Activated T-helper 1 cell treated with anti-CD3 and anti-CD28 coated beads, Interleukin-2, amount 50 U/mL, for 16 hours (primary cell): ENCODE measurements at places on chromosomes 1 and 21.
A peak's percentile ranks its signal among the peaks of the same experiment; 100 is the strongest.

DNA sequence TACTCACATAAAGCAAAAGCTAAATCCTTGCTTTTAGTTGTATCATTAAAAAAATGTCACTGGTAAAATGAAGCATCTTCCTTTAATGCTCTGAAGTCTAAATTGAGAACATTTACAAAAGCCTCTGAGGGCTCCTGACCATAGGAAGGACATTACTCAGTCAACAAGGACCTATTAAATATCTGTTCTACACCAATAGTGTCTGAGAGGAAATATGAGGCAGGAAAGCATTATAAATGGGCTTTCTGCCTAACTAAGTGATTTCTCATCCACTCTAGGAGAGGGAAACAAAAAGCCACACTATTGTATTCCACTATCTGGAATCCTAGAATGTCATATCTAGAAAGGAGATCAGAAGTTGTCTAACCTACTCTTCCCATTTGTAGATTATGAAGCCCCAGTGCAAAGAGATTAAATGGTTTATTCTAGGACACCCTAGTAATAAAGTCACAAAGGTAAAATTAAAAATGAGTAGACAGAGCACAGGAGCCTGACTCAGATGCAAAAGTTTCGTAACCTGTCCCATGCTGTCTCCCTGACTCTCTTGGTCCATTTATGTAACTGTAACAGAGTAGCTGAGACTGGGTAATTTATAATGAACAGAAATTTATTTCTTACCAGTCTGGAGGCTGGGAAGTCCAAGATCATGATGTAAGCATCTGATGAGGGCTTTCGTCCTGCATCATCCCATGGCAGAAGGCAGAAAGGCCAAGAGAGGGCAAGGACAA lies 17.6 kb downstream of the RGS1 start:
- DNase-seq, result no peak

GRCh38 chr1:218869276-218869675 lies 304.4 kb upstream of the LYPLAL1 start:
- no peak for DNase-seq

- no peak for DNase-seq
Observed at GRCh38 chr1:224266915-224267856, 62.8 kb downstream of the NVL start.

DNA sequence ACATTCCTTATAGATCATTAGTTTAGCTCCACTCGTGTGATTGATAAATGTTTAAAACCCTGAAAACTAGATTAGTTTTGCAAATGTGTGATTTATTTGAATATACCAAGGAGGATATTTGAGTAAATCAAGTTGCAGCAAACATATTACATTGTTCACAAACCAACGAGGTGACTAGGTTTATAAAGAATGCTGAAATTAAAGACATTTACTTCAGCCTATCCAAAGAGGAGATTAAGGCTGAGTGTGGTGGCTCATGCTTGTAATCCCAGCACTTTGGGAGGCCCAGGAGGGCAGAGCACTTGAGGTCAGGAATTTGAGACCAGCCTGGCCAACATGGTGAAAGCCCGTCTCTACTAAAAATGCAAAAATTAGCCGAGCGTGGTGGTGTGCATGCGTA lies 34.1 kb downstream of the VTCN1 start:
- no peak for DNase-seq

GRCh38 chr1:193700710-193701355 lies 514.4 kb upstream of the B3GALT2 start:
- DNase-seq, result no peak

DNA sequence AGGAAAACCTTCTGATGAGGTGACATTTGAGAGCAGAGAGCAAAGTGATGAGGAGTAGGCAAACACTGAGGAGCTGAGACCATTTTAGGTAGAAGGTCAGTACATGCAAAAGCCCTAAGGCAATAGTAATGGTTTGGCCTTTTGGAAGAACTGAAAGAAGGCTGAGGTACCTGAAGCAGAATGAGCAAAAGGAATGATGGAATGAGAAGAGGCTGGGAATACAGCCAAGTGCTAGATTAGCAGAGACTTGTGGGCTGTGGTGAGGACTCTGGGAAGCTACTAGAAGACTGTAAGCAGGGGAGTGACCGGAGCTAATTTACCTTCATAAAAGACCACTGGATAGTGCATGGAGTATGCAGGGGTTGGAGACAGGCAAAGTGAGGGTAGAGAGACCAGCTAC lies 77.9 kb downstream of the GFI1 start:
- DNase-seq, result no peak

DNA sequence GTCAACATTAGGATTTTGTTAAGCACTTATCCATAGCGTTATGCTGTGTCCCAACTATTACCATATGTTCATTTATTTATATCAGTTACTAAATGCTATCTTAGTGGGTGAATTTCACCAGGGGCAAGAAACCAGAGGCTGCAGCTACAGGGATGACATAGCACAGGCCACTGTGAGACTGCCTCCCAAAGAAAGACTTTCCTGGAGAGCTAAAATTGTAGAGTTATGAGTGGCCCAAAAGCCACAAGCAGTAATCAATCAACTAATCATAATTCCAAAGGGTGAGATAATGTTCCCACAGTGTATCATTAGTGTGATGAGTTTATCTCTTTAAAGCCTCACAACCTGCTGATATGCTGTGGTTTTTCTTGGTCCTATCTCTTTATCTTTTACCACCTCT lies 3.8 kb upstream of the TGFB2 start:
- DNase-seq, result no peak

- no peak for DNase-seq
Observed at GRCh38 chr1:110856410-110856809, 16.5 kb upstream of the CD53 start.

DNA sequence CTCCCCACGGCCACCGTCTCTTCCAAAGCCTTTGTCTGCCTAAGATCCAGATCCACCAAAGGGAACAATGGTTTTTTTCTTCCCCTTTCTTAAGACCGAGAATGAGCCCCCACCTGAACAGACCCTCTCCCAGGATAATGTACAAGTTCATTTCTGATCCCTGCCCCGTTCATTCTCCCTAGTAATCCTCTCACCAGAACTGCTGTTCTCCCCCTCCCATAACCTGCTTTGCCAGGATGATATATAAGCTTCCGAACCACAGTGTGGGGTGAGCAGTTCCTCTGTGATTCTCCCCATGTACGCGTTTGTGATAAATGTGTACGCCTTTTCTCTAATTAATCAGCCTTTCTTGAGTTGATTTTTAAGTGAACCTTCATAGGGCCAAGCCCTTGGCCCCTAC lies 4.9 kb downstream of the RD3 start:
- no peak for DNase-seq

GRCh38 chr1:68751723-68752122 lies 254.8 kb upstream of the DEPDC1 start:
- DNase-seq, result no peak

GRCh38 chr1:77371396-77371795 lies 89.6 kb downstream of the AK5 start:
- no peak for DNase-seq

DNA sequence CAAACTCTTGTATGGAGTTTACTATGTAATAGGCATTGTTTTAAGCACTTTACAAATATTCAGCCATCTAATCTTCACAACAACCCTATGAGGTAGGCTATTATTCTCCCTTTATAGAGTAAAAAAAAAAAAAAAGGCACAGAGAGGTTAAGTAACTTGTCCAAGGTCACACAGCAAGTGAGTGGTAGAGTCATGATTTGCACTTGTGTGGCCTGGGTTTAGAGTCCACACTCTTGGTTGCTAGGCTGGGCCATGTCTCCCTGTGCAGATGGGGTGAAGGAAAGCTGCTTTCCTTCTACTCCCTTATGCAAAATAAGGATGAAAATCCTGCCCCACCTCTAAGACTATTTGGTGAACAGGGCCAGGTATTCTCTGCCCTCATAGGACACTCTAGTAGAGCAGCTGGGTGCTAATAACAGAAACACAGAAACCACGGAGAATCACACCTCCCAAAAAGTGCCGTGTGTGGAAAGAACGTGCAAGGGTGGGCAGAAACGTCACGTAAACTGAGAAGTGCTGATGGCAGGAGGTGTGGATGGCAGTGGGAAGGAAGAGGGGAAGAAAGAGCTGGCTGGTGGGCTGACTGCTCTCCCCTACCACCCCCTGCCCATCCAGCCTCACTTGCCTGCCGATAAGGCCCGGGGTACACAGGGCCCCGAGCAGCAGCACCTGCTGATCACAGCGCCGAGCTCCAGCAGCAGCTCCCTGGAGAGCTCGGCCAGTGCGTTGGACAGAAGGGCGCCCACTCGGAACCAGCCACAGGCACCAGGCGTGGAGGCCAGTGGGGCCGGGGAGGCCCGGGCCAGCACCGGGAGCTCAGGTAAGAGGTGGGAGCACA lies 28.3 kb upstream of the VPS13D start:
- no peak for DNase-seq

- peak; percentile 73 for DNase-seq
Observed at GRCh38 chr1:40668769-40669525, 3.5 kb upstream of the RIMS3 start.

- no peak for DNase-seq
Observed at GRCh38 chr1:214280386-214281020, 456 bp upstream of the SMYD2 start.

GRCh38 chr1:224922404-224923164 lies 6.9 kb upstream of the DNAH14 start:
- DNase-seq, result no peak

GRCh38 chr1:63248216-63248615 lies 74.2 kb upstream of the FOXD3 start:
- no peak for DNase-seq

GRCh38 chr1:30904962-30905335 lies 3.6 kb downstream of the SDC3 start:
- no peak for DNase-seq

- DNase-seq, result no peak
Observed at GRCh38 chr1:221069178-221069903, 190.1 kb downstream of the HLX start.

GRCh38 chr1:26320896-26321295 lies 3.1 kb downstream of the CD52 start:
- no peak for DNase-seq

- DNase-seq, result no peak
Observed at GRCh38 chr1:8586438-8586837, 231.0 kb downstream of the RERE start.

- no peak for DNase-seq
Observed at GRCh38 chr1:200128944-200129879, 101.7 kb downstream of the NR5A2 start.
